ENCODE measurements at places on chromosomes 12 and 14. TPM values are rescaled to one million over a fixed set of nuclear protein-coding genes. Genes with fewer than 3 reads are reported as not detected.

GRCh38 chr12:96397756-96398423 lies 2.3 kb downstream of the CDK17 start:
- DNase-seq, result no peak

GRCh38 chr14:61502459-61503093 lies 181.2 kb downstream of the PRKCH start:
- DNase-seq, result no peak

GRCh38 chr14:64704143-64704742 lies at the start of gene PLEKHG3:
TSS of gene PLEKHG3 (plus strand) at chr14:64704424. CDS start at chr14:64727632, 23,208 bp downstream.
- DNase-seq, result peak; percentile 63

DNA sequence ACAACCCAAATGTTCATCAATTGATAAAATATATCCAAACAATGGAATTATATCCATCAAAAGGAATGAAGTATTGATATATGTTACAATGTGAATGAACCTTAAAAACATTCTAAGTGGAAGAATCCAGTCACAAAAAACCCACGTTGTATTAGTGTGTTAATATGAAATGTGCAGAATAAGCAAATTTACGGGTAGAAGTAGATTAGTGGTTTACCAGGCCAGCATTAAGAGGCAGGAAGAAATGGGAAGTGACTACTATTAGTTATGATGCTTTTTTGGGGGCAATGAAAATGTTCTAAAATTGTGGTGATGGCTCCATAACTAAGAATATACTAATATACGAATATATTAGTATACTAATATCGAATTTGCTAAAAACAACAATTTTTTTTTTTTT lies 1.5 kb downstream of the COX16 start:
- DNase-seq, result no peak

- DNase-seq, result no peak
Measured at GRCh38 chr12:32115404-32116104, 8.9 kb downstream of the BICD1 start.

DNA sequence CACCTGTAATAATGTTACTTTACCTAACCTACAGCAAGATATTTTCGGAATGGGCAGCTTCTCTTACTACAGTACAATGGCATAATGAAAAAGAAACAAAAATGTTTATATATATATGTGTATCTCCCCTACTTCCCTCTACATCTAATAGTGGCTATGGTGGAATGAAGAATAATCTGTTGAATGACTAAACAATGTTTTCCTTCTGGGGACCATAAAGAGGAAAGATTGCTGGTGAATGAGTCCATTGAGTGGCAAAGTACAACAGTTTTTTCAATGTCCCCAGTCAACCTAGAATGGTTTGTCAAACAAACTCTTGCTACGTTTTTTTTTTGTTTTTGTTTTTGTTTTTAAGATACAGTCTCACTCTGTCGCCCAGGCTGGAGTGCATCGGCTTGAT lies 47.2 kb downstream of the RALGAPA1 start:
- DNase-seq, result no peak

- DNase-seq, result no peak
Measured at GRCh38 chr14:73724696-73725095, 10.5 kb upstream of the PNMA1 start.

DNA sequence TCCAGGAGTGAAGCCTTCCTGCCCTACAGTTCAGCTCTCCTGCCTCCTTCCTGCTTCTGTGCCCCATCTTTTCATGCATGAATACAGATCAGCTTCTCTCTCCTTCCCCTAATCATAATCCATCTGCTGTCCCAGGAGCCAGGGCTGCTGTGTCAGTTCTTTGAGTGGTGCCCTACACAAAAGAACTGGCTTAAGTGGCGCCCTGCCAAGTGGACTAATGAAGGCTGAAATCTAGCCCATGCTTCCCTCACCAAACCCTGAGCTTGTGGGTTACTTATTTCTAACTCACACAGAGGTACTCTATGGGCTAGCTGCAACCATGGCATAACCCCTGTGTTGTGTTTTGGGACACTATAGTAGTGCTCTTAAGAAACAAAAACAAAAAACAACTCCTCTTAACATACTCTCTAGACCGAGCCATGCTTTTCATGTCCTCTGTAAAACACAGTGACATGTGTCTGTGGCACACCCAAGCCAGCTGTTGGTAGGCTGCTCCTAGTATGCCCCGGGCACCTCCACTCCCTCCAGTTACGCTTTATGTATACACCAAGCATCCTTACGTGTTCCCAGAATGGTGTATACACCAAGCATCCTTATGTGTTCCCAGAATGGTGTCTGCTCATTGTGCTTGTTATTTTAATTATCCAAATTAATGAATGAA lies 19.3 kb upstream of the ETV6 start:
- no peak for DNase-seq

DNA sequence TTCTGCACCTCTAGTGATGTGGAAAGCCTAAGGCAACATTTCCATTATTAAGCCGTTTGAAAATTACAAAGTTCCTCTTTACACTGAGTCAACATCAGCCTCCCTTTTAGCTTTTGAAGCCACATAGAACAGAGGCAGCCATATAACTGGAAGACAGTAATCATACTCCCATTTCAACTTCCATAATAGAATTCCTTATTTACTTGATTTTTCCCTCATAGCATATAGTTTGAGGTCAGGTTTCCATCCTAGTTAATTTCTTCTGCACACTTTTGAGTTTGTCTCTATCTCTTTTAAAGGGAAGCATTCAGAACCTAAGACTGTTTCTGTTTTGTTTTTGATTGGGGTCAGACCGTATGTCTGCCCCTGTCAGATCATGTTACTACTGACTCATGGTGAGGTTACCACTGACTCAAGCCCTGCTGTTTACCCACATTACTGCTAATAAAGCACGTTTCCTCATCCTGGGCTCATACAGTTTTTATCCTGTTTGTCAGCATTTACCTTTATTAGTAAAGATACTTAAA lies 161.0 kb downstream of the SLC38A4 start:
- peak; percentile 39 for DNase-seq

- no peak for DNase-seq
Measured at GRCh38 chr14:21185491-21185890, 29.6 kb upstream of the OR5AU1 start.

GRCh38 chr12:64782191-64782876 lies 23.1 kb upstream of the GNS start:
- no peak for DNase-seq

GRCh38 chr12:127822809-127823411 lies 444.1 kb upstream of the TMEM132C start:
- no peak for DNase-seq

GRCh38 chr12:64102339-64102738 lies 119.8 kb downstream of the KICS2 start:
- no peak for DNase-seq

- no peak for DNase-seq
Measured at GRCh38 chr14:77542421-77543239, 44.0 kb upstream of the ISM2 start.

GRCh38 chr12:80484746-80485145 lies 40.7 kb downstream of the PTPRQ start:
- DNase-seq, result no peak

GRCh38 chr12:103494734-103495468 lies 867 bp downstream of the C12orf42 start:
- DNase-seq, result no peak

GRCh38 chr14:83287300-83287699 lies 1753.6 kb upstream of the SEL1L start:
- no peak for DNase-seq

DNA sequence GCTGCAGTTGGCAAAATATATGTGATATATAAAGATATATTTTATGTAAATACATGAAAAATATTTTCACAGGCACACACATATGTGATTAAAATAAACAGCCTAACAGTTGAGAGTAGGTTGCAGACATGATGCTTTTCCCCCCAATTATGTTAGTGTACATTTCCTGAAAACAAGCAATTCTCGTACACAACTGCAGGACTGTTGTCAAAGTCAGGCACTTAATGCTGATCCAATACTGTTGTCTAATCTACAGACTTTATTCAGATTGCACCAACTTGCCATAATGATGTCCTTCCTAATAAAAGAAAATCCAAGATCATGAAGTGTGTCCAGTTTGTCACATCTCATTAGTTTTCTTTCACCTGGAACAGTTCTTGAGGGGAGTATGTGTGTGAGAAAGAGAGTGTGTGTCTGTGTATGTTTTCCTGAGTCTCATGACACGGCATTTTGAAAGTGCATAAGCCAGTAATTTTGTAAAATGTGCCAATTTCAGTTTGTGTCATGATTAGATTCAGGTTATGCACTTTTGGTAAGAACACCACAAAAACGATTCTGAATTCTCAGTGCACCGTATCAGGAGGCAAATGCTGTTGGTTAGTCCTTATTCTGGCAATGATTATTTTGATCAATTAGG lies 16.5 kb upstream of the SEL1L start:
- no peak for DNase-seq

DNA sequence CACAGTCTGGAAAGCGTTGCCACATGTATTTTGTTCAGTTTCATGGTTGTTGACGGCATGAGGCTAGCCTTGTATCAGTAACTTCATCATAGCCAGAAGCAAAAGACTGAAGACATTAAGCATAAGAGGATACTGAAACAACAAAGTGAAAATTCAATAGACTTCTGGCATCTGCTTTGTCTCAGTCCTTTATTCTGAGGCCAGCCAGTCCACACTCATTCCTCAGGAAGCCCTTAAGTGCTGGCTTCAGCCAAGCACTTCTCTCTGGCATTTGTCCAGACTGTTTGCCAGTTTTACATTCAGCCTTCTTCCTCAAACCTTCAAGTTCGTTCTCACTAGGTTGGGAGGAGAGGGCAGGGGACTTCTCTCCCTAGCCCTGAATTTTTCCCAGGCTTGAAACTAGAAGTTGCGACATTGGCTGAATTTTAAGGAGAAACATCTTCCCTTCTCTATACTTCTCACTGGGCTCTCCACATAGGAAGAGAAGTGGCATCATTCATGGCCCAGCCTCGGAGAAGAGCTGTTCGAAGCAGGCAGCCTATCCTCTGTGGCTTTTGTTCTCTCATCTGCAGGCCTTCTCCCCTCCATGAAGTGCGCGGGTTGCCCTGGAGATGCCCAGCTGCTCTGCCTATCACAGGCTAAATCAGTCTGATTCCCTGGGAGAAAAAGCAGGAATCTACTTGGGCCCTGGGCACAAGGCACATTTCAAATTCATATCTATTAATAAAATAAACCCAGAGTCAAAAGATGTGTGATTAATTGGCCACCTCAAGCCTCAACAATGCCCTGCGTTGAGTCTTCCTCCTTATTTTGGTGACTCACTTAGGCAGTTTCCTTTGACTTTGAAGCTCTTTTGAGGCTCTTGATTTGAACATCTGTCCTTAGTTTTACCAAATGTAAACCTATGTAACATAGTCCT lies 130.9 kb upstream of the PLEKHA5 start:
- no peak for DNase-seq

GRCh38 chr12:58648176-58648575 lies 272.1 kb downstream of the LRIG3 start:
- no peak for DNase-seq

GRCh38 chr12:104833756-104834155 lies 124.3 kb downstream of the SLC41A2 start:
- no peak for DNase-seq

DNA sequence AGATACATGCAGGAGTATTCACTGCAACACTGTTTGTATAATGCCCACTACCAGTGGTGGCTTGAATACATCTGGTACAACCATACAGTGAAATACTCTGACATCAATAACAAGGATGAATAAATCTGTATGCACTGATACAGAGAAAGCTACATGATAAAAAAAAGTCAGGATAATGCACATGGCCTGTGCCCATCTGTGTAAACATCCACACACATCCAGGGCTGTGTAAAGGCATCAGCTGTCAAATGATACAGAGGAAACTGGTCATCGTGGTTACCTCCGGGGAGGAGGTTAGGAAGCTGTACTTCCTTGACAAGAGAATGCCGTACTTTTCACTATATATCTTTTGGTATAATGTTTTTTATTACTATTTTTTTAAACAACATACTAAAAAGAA lies 176.6 kb downstream of the FOXN3 start:
- DNase-seq, result no peak

- no peak for DNase-seq
Measured at GRCh38 chr12:56361487-56362129, 1.0 kb downstream of the APOF start.

The NFYB gene
- total RNA-seq, result 22.3 TPM

The ACTN1 gene
- 37.1 TPM for total RNA-seq

The ACOT6 gene
- not detected for total RNA-seq

The CCND2 gene
- 389 TPM for total RNA-seq

The TOMM20L gene
- total RNA-seq, result not detected

The PTPN6 gene
- total RNA-seq, result 299 TPM

The SOCS4 gene
- total RNA-seq, result 24.2 TPM

The PTPN21 gene
- total RNA-seq, result not detected

The RNASE7 gene
- total RNA-seq, result not detected

The CARMIL3 gene
- total RNA-seq, result 3.7 TPM

The KLHL33 gene
- total RNA-seq, result not detected

The SIX1 gene
- total RNA-seq, result 1.3 TPM

Measured in activated CD4-positive, alpha-beta memory T cell treated with anti-CD3 and anti-CD28 coated beads, Interleukin-2, amount 10 ng/mL, durations not matched to agents 7 days and 5 days (primary cell).